GM18507 (cell line): ENCODE measurements at places on chromosomes 2 and 18.

- no peak for DNase-seq
These were observed 254.1 kb upstream of the TMEFF2 start for GRCh38 chr2:192448881-192449280.

DNA sequence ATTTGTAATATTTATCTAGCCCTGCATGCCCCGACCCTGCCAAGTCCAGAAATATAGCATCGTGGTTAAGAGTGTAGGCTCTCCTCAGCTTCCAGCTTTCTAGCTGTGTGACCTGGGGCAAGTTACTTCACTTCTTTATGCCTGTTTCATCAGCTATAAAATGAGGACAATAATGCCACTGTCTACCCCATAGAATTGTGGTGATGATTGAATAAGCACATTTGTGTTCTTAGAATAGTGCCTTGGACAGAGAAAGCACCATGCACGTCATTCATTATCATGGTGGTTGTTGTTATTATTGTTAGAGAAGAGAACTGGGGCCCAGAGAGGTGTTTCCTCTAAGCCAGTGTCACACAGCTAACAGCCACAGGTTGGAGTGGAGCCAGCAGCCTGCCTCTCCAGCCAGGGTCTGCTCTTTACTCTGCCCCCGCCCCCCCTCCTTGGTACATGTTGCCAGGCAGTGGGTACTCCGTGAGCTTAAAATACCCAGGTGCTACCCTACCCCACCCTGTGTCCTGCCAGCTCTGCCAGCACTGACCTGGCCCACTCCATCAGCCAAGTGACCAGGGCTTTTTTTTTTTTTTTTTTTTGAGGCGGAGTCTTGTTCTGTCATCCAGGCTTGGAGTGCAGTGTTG, 202.1 kb downstream of the CTIF start:
- no peak for DNase-seq

GRCh38 chr2:139684286-139684860, 904.2 kb upstream of the NXPH2 start:
- DNase-seq = no peak

- no peak for DNase-seq
These were observed 16.6 kb downstream of the KCNG2 start for GRCh38 chr18:79814373-79814772.

GRCh38 chr18:59041819-59042815, 97.6 kb upstream of the SEC11C start:
- DNase-seq = no peak

- DNase-seq = no peak
These were observed 2.4 kb upstream of the SATB2 start for GRCh38 chr2:199460101-199460671.

DNA sequence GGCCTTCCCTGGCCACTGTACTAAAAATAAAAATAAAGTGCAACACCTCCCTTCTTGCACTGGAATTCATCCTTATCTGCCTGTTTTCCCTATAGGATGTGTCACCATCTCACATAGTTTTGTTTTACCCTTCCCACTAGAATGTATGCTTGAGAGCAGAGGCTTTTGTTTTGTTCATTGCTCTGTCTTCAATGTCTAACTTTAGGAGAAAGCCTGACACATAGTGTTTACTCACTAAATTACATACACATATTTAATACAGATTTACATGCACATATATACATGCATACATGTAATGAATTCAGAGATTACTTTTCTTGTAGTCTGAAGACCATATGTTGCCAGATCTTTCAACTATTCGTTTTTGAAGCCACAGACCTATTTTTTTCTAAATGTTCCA, 23.0 kb downstream of the CD302 start:
- DNase-seq = no peak

DNA sequence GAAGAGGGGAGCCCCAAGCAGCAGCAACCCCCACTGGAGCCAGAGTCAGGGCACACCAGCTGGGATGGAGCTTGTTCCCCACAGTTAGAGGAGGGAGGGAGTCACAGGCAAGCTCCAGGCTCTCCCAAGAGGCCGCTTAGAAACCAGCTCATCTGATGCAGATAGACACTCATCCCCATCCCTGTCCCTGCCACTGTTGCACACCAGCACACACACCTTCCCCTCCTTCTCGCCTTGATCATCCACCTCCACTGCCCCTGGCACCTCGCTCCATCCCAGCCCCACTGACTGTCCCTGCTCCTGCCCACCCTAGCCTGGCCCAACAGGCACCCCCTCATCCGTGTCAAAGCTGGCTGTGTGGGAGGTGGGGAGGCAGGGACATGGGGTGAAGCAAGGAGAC, 1.5 kb upstream of the RUFY4 start:
- no peak for DNase-seq

DNA sequence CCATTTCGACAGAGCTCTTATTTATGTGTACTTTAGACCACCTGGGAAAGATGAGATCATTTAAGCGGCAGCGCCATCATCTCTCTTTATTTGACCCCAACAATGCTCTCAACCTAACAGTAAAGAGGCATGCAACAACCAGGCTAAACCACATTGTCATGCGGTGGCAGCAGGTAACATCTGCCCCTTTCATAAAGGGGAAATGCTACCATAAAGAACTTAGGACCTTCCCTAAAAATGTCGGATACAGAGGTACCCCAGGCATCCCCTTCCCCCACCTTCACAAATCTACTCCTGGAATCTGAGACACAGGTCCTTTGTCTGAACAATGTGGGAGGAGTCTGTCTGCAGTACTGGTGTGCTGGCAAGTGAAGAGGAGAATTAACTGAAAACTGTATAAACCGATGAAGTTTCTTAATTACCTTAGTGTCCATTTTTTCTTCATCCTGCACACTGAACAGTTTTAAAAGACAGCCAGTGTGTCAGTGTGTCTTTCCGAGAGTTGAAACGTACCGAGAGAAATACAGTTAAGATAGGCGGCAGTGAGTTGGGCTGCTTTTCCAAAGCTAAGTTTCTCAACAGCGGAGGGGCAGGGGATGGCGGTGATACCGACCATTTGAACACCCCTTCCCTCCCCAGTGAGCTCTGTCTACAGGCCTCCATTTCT, 1.9 kb downstream of the MEX3C start:
- DNase-seq = no peak

- no peak for DNase-seq
These were observed 423.4 kb downstream of the RND3 start for GRCh38 chr2:150063931-150064548.

DNA sequence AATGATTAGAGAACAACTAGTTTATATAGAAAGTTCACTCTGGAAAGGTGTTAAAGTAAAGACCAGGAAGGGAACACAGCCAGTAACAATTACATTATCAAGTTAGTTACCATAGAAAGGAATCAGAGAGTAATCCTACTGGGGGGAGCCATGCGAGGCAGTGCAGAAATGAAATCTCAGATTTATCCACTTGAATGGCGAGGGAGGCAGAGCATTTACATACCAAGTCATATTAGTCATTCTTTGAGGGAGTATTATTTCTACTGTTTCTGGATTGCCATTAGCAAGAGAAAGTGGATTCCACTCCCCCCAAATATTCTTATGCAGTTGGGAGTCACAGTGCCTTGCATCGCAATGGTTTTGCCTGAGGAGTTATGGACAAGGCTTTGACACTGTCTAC, 472.7 kb upstream of the TRIB2 start:
- DNase-seq = no peak

- no peak for DNase-seq
These were observed 177.1 kb upstream of the HAAO start for GRCh38 chr2:42969231-42970150.

- no peak for DNase-seq
These were observed 203.3 kb upstream of the FBXO11 start for GRCh38 chr2:48109491-48110204.

DNA sequence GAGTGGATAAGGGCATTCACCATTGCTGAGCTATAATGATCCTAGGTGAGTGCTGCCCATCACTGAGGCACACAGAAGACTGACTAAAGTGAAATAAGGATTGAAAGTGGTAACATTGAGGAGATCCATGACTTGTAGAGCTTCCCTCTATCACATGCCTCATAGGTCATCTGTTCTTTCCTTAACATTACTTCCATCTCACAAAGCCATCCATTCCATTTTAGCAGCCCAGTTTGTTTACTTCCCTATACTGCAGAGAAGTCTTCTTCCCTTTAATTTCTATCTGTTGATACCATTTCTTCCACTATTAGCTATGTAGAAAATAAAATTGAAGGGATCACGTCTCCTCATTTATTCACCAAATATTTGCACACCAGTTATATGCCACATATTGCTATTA, 32.1 kb downstream of the ME2 start:
- no peak for DNase-seq

- no peak for DNase-seq
These were observed 24.6 kb downstream of the DNAJC10 start for GRCh38 chr2:182740701-182741100.

DNA sequence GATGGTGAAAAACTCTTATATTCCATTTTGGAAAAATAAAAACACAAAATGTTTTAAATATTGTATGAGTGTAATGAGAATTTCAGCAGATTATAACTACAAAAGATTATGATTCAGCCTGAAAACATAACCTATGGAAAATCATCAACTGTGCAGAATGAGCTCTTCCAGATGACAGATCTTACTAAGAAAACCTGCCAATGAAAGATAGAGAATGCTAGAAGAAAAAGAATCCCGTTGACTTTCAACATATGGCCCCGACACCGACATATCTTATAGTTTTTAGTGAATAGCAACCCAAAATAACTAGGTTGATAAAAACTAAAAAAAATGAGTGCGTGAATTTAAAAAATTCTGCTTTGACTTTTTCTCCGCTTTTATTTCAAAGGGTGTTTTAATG, 178.0 kb downstream of the BABAM2 start:
- DNase-seq = no peak
